ENCODE measurements at places on chromosomes 6 and 20.

DNA sequence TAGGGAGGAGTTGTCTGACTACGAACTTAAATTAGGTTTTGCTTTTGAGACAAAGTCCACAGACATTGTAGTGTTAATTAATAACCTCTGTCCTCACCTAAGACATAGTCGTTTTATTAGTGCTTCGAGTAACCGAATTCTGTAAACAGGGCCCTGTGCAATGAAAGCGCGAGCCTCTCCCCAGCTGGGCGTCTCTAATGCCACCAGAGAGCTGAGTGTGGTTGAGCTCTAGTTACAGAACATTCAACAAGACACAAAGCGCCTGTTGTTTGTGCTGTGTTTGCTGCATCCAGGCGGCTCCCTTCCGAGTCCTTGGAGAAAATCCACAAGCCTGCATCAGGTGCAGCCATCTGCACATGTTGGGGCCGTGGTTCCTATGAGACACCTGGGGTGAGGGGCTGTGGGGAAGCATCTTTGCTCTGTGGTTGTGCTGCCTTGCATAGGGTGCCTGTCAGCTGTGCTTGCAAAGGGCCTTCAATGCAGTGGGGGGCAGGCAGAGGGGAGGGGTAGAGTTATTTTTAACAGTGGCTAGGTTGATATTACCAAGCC is 63.9 kb downstream of the CD164 start:
- no peak for DNase-seq

- no peak for DNase-seq
Observed at GRCh38 chr6:144047688-144048087, 39.6 kb upstream of the PLAGL1 start.

GRCh38 chr6:161400671-161401070 is 126.8 kb upstream of the AGPAT4 start:
- DNase-seq: no peak

- DNase-seq: no peak
Observed at GRCh38 chr20:38811769-38812168, 6.3 kb downstream of the PPP1R16B start.

- no peak for DNase-seq
Observed at GRCh38 chr6:147554281-147554680, 45.8 kb downstream of the SAMD5 start.

Data from NCI-H1105 treated with DMSO at 0.1 percent for 48 hours (cell line).